Inflammatory macrophage treated with lipopolysaccharide for 4 hours (primary cell): ENCODE measurements at places on chromosomes 6 and 20.

DNA sequence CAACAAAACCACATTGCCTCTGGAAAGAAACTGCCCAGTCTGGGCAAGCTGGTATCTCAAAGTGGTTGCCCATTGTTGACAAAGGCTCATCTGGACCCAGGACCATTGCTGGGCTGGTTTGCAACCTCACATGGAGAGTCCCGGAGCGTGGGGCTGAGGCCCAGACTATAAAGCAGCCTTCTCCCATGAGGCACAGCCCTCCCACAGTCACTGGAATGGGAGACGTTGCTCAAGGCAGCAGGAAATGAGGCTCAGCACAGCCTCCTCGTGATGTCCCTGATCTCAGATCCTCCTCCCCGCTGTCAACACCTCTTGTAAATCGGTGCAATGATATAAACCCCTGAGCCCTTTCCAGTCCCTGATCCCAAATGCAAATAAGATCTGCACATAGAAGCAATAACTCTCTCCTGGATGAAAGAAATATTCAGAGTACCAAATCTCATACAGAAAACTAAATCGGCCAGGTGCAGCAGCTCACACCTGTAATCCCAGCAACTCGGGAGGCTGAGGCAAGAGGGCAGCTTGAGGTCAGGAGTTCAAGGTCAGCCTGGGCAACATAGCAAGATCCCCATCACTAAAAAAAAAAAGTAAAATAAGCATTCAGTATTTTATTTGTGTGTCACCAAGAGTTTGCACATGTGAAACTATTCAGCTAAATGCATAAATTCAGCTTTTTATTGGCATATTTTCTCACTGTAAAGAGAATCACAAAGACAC lies 103.0 kb upstream of the RREB1 start:
- DNase-seq, result peak; percentile 82

- peak; percentile 63 for DNase-seq
These were observed 120.4 kb downstream of the CDH26 start for GRCh38 chr20:60078351-60079250.

- no peak for DNase-seq
These were observed 384.3 kb downstream of the CD83 start for GRCh38 chr6:14501914-14502313.

- no peak for DNase-seq
These were observed 45.1 kb downstream of the TMEM242 start for GRCh38 chr6:157278171-157278570.

- DNase-seq, result no peak
These were observed 21.3 kb downstream of the RNF217 start for GRCh38 chr6:124983383-124984083.

GRCh38 chr6:142568857-142569597 lies 267.2 kb downstream of the ADGRG6 start:
- peak; percentile 6 for DNase-seq

- no peak for DNase-seq
These were observed 547.8 kb downstream of the CDH26 start for GRCh38 chr20:60506061-60506460.

DNA sequence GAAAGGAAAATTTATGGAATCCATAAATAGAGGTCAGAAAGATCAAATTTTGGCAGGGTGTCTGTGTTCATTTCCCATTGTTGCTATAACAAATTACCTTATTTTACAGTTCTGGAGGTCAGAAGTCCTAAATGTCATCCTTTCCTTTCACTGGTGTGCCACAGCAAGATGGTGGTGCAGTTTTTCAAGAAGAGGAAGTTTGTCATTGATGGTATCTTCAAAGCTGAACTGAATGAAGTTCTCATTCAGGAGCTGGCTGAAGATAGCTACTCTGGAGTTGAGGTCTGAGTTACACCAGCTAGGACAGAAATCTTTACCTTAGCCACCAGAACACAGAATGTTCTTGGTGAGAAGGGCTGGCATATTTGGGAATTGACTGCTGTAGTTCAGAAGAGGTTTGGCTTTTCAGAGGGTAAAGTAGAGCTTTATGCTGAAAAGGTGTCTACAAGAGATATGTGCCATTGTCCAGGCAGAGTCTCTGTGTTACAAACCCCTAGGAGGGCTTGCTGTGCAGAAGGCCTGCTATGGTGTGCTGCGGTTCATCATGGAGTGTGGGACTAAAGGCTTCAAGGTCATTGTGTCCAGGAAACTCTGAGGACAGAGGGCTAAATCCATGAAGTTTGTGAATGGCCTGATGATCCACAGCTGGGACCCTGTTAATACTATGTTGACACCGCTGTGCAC lies 7.2 kb upstream of the CCNC start:
- DNase-seq, result no peak

GRCh38 chr6:50836231-50836630 lies 17.6 kb downstream of the TFAP2B start:
- DNase-seq, result no peak

- no peak for DNase-seq
These were observed 33.3 kb downstream of the IRF4 start for GRCh38 chr6:424741-425417.

DNA sequence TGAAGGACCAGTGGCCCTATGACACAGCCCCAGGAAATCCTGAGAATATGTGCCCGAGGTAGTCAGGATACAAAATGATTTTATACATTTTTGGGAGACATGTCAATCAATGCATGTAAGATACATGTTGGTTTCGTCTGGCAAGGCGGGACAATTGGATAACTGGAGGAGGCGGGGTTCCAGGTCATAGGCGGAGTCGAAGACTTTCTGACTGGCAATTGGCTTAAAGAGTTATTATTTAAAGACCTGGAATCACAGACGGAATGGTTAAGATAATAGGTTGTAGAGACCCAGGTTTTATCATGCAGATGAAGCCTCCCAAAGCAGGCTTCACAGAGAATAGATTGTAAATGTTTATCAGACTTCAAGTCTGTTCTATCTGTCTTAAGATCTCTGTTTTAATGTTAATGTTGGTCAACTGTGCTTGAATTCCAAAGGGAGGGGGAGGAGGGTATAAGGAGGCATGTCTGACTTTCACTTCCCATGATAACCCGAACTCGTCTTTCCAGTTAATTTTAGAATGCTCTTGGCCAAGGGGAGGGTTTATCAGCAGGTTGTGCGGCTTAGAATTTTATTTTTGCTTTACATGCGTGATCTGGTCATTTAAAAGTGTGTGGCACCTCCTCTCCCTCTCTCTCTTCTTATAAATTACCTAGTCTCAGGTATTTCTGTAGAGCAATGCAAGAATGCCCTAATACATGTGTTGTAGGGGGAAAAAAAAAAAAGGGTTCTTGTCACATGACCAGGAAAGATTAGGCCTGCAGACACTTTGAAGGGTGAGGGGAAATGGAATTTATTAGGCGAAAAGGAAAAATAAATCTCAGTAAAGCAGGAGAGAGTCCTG lies 230.7 kb downstream of the NFATC2 start:
- peak; percentile 18 for DNase-seq

GRCh38 chr6:42661540-42662153 lies 60.8 kb downstream of the PRPH2 start:
- peak; percentile 62 for DNase-seq

- no peak for DNase-seq
These were observed 312.3 kb downstream of the ESR1 start for GRCh38 chr6:152119831-152120230.

DNA sequence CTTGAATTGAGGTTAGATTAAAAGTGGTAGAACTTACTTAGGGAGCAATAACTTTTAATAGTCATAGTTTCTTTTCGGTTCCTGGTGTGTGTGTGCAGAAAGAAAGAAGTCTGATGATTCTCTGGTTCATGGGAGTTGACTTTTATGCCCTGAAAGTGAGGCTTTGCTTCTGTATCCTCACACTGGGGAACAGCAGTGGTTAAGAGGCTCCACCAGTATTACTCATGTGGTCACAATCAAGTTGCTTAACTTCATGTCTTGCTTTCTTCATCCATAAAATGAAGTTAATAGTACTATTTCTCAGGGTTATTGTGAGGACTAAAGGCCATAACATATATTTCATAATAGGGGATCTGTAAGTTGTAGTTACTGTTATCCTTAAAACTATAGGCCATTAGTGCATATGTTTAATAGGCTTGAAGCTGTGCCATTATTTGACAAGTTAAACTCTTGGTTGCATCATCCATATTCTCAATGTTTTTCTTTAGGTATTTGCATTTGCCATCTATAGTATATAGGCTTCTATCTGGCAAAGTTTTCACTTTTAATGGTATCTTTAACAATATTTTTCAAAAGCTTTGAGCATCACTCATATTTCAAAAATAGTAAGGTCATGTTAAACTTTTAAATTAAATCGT lies 262.4 kb downstream of the PLCB1 start:
- DNase-seq, result peak; percentile 95

GRCh38 chr6:161389756-161390155 lies 115.9 kb upstream of the AGPAT4 start:
- DNase-seq, result no peak

DNA sequence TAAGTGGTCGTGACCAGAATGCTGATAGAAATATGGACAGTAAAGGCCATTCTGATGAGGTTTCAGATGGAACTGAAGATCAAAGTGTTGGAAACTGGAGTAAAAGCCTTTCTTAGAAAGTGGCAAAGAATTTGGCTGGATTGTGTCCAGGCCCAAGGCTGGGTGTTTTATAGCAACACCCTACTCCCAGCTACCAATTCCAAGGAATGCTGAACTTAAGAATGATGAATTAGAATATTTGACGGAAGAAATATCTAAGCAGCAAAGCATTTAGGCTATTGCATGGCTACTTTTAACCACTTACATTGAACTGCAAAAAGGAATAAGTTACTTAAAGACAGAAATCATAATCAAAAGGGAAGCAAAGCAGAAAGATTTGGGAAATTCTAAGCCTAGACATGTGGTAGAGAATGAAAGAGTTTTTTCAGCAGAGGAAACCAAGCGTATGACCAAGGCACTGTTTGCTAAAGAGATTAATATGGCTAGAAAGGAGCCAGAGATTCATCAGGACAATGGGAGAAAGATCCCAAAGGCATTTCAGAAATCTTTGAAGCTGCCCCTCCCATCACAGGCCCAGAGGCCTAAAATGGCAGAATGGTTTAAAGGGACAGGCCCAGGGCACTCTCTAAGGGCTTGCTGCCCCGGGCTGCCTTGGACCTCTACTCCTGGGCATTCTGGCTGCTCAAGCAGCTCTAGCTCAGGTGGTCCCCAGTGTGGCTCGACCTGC lies 25.8 kb downstream of the SDHAF4 start:
- DNase-seq, result no peak

GRCh38 chr20:4056880-4057279 lies 41.5 kb upstream of the RNF24 start:
- no peak for DNase-seq

DNA sequence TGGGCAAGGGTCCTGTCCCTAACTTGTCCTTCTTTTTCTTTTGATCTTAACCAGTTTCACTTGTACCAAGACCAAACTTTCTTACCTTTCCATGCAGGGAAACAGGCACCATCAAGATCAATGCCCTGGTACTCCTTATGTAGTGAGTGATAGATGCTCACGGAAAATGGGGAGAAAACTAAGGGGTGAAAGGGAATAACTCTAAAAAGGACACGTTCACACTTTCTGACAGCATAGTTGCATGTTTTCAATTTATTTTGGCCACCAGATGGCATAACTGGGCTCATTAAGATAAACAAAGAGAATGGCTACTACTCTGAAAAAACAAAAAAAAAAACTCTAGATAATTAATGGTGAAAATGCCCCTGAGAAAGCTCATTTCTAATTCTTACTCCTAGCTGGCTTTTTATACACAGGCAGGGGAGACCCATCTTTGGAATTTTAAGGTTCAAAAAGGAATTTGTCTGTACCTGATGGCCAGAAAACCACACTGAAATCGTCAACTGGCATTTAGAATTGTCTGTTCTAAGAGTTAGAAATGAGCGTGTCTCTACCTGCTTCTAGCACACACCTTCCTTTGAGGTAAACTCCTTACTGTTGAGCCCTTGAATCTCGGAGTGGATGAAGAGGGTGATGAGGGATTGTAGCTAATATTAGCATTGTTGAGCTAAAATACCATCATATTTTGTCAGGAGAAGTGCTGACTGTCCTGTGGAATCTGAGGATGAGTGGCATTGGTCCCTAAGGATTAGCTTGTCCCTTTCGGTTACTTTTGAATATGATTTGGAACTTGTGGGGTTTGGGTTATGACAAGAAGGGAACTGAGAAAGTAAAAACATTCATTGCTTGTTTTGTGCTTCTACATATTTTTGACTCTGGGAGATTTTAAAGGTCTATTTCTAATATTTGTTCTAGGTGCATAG lies 62.2 kb upstream of the DDR1 start:
- DNase-seq, result peak; percentile 68

GRCh38 chr6:78243519-78243918 lies 590.7 kb downstream of the MEI4 start:
- DNase-seq, result no peak

- DNase-seq, result peak; percentile 37
These were observed 17.9 kb upstream of the ARMC12 start for GRCh38 chr6:35718911-35719381.

DNA sequence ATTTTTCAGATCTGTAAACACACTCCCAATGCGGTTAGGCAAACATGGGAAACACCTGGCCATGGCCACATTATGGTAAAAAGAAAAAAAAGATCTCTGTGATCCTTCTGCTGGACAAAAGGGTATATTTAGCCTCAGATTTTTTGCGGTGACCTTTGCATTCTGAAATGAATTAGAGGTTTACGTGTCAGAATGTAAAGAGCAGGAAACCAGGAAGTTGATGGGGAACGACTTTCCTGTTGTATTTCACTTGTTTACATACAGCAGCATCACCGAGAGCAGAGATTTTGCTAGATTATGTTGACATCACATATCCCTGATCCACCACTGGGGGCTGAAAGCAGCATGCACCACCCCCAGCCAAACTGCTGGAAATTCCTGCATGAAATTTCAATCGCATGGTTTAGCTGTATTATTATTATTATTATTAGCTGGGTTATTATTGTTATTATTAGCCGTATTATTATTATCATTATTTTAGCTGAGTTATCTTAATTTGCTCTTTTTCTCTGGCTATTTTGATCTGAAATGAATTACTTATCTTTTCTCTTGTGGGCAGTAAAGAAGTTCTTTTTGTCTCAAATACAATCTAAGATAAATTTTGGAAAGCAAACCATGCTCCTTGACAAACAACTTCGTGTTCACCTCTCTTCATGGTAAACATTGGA lies 189.4 kb downstream of the ZFP64 start:
- DNase-seq, result no peak

DNA sequence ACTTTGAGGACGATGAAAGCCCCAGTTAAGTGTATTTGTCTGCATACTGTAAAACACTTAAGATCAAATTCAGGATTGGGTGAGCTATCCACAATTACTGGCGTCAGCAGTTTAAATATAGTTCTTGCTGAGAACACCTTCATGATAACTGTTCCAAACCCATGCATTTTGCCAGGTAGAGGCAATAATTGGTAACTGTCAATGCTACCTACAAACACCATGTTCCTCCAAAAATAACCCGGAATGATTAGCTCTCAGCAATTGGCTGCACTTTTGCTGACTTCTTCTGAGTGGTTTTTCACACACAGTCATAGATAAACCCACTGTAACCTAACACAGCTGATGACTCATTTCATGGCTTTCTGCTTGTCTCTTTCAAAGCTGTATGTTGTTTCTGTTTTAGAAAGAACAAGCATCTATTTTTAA lies 1358.6 kb upstream of the GJE1 start:
- no peak for DNase-seq
